ENCODE measurements at places on chromosomes 6 and 20.

GRCh38 chr6:31094389-31094881 lies 17.9 kb downstream of the C6orf15 start:
- no peak for DNase-seq

GRCh38 chr20:50331469-50332363 lies 141.1 kb downstream of the CEBPB start:
- DNase-seq: no peak

DNA sequence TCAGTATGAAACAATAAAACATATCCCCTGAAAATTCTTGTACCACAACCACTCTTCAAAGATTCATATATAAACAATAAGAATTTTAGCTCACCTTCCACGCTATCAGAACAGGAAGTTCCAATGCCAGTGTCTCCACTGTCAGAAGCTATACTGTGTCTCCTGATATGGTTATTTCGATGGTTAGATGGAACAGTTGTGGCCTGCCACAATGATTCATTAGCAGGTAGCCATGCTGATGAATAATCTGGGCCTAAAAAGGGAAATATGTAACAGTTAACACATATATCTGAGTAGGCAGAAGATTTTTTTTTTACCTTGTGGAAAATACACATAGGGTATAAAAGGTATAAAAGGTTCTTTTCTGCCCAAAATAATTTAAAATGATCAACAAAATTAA lies 19.0 kb downstream of the CEP85L start:
- DNase-seq: no peak

DNA sequence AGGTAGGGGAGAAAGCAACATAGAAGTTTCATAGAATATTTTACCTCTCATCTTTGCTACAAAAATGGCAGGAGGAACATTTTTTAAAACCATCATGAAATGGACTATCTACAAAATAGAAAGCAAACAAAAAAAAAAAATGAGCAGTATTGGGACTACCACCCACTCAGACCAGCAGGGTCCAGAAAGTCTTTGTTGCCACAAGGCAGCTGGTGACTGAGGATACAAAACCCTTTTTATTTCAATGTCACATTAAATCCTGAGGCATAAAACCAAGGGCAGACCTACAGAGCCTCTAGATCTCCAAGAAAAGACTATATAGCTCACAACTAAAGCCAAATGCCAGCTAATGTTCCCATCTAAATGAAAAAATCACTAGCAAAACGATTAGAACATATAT lies 282.2 kb downstream of the PTPRK start:
- DNase-seq: no peak

DNA sequence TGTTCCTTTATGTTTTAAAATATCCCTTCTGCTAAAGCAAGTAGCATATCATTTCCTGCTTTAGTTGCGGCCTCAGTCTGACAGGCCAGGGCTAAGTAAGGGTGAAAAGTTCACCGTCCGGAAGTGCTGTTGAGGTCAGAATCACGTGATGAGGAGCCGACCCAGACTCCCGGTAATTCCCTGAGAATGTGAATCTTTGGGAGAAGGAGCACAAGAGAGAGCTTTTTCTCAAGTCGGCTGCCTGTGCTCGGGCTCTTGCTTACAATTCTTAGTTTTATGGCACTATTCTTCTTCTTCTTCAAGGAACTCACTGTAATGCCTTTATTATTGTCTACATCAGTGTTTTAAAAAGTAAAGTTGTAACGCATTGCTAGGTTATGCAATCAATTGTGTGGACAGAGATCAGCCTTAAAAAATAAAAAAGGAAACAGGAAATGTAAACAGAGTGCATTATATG lies 309.3 kb downstream of the PRL start:
- peak; percentile 70 for DNase-seq

GRCh38 chr20:44776980-44777379 lies 31.3 kb downstream of the KCNK15 start:
- DNase-seq: no peak

DNA sequence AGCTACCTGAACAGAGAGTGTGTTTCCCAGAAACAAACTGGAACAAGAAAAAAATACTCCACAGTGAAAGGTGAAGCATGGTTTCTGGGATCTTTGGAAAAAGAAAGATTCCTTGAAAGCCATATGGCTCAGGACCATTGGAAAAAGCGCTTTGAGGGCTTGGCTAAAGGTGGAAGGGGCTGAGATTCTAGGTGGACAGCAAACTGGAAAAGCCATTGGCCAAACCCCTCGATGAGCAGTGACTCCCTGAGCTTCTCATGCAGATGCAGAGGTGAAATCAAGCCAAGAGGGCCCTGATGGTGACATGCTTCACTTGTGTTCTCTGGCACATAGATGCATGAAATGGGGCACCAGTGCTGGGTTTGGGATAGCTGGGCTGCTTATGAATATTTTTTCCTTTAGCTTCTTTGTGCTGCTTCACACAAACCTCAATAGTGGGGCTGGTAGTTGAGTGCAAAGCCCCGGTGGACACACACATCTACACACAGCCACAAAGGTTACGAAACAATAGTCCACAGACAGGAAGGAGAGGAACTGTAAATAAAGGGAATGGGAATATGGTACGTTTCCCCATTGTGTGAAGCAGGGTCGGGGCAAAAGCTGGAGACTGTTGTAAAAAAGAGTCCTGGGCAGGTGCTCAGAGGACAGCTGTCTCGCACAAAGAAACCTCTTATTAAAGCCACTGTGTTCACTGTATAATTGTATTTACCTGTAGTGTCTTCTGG lies 117.8 kb downstream of the FOXA2 start:
- no peak for DNase-seq

DNA sequence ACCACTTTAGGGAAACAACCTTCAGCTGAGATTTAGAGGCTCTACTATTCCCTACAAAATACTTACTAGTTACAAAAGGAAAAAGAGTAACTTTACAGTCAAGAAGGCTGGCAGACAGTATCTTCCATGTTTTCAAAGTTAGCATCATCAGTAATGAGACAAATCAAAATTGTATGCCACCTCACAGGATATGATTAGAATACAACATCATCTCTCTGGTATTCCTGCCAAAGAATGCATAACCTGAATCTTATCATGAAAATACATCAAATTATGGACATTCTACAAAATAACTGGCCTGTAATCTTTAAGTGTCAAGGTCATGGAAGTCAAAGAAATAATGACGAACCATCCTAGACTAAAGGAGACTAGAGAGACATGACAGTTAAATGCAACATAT lies 38.4 kb downstream of the CDK5RAP1 start:
- DNase-seq: no peak

GRCh38 chr20:37477041-37477440 lies 44.0 kb upstream of the NNAT start:
- DNase-seq: no peak

DNA sequence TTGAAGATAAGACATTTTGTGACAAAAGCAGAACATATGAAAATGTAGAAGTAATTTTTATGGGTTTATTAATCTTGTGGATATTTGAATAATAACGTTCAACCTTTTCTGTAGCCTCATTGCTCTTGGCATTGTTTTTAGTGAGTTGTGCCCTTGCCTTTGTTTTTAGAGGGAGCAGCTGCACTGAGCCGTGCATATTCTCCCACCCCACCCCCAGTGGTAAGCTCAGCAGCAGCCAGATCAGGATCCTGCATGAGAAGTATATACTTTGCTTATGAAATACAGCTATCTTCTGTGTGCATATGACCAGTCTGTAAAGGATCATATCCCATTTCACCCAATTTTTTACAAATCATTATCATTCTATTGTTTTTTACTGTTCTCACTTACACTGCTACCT lies 184.2 kb downstream of the COL9A1 start:
- DNase-seq: no peak

- no peak for DNase-seq
Observed at GRCh38 chr6:32844839-32845383, 1.1 kb upstream of the PSMB8 start.

GRCh38 chr6:162056745-162057144 lies 670.8 kb downstream of the PRKN start:
- DNase-seq: peak; percentile 28

DNA sequence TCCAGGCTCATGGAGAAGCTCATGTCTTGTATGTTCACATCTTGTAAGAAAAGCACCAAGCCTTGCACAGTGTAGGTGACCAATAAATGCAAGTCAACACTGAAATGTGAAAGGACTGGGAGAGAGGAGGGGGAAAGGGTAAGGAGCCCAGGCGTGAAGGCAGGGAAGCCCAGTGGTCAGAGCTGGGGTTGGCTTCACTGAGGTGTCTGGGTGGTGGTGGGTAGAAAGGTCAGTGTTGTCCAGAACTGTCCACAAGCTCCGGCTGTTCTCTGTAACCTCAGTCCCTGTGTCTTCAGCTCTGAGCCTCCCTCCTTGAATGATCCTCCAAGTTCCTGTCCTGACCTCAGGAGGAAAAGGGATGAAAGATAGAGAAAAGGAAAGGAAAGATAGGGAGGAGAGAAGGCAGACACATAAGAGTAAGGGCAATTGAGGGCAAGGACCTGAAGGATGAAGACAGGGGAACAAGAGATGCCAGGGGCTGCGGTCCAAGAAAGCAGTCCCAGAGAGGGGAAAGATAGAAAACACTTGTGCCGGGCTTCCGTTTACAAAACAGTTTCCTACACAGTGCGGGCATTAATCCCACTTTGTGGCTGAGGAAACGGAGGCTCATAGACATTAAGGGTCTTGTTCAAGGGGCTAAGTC lies 2.4 kb upstream of the TNXB start:
- no peak for DNase-seq

DNA sequence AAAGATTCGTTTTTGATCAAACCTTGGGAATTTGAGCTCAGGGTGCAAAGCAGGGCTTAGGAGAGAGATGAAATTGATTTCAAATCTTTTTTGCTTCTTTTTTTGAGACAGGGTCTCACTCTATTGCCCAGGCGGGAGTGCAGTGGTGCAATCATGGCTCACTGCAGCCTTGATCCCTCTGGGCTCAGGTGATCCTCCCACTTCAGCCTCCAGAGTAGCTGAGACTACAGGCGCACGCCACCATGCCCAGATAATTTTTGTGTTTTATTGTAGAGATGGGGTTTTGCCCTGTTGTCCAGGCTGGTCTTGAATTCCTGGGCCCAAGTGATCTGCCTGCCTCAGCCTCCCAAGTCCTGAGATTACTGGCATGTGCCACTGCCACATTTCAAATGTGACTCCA lies 58.7 kb downstream of the DOK5 start:
- DNase-seq: no peak

DNA sequence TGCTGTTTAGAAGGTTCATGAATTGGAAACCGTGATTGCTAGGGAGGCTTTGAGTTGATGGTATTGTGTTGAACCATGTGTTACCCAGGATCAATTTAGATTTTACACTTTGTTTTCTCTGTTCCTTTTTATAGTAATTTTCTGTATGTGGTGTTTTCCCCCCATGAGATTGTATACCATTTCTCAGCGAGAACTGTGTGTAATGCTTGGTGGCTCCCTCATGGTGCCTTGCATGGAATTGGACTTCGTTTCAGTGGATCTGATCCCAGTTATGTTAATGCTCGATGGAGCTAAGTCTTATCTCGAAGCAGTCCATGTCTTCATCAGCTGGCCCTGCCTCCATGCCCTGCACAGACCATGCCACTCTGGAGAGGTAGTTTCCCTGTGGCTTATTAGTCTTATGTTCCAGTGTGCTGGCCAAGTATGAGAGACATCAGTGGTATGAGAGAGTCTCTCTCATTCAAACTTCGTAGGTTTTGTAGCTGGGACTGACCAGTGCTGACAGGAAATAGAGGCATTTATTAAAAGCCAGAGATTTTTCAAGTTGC lies 18.7 kb downstream of the PTPN1 start:
- no peak for DNase-seq

DNA sequence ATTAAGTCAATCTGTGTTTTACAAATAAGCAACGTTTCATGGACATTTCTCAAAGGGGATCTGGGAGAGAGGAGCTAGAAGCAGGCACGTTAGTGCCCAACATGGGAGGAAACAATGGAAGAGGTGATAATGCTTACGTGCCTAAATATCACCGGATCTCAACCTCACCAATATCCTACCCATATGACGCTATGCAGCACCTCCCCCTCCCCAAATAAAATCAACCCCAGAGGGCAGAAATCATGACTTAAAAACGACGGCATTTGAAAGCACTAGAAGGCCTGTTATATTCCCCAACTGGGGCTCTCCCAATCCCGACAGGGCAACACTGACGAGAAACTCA lies 425 bp downstream of the HBS1L start:
- DNase-seq: no peak

GRCh38 chr6:149284904-149285303 lies 32.6 kb upstream of the TAB2 start:
- DNase-seq: no peak

DNA sequence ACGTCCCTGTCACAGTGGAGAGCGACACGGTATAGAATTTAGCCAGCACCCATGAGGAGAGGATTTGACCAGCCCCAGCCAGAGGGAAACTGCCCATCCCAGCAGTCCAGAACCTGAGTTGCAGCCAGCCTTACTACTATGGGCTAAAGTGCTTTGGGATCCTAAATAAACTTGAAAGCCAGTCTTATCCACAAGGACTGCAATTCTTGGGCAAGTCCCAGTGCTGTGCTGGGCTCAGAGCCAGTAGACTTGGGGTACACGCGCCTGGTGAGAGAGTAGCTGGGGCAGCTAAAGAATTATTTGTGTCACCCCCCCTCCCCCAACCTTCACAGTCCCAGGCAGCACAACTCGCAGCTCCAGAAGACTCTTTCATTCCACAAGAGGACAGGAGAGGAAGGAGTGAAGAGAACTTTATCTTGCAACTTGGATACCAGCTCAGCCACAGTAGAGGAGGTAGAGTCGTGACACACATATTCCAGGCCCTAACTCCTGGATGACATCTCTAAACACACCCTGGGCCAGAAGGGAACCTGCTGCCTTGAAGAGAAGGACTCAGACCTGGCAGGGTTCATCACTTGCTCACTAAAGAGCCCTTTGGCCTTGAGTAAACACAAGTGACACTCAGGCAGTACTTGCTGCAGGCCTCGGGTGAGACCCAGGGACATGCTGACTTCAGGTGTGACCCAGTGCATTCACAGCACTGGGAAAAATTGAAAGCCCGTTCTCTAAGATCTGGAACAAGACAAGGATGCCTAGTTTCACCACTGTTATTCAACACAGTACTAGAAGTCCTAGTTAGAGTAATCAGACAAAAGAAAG lies 100.3 kb downstream of the REV3L start:
- DNase-seq: no peak

DNA sequence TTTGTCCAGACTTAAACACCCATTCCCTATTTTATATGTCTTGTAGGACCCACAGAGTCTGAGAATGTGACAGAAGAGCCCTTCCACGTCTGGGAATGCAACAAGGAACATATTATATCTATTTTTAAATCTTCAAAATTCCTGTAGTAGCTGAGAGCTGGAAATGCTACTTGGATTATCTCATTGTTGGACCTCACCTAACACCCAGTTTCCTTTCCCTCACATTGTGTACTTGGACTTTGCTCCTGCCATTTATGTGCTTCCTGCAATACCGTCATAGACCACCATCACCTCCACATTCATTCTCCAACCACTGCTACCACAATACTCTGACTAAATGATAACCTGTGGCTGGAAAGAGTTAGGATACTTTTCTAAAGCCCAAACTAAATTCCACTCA lies 335.4 kb downstream of the COL12A1 start:
- no peak for DNase-seq

DNA sequence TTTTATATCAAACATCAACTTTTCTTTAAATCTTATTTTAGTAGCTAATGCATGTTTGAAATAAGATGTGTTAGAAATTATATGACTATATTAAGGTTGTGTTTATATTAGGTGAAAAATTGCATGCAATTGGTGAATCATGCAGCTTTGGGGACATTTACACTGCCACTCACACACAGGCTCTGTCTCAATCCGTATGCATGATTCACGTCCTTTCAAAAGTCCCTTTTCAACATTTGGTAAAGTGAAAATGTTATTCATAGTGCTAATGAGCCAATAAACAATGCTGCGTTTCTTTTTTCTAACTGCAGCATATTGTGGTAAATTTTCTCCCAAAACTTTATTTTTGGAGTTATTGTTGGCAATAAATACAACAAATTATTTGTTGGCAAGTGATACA lies 198.0 kb downstream of the FUT9 start:
- no peak for DNase-seq

All from retina (tissue), 1 donor.